Activated CD4-positive, alpha-beta T cell treated with anti-CD3 and anti-CD28 coated beads, Interleukin-2, amount 50 U/mL, for 48 hours (primary cell): ENCODE measurements at places on chromosomes 12 and 14.

GRCh38 chr14:39868251-39868650 is 436.0 kb upstream of the FBXO33 start:
- no peak for DNase-seq

- no peak for DNase-seq
These were observed 5.7 kb upstream of the DTX1 start for GRCh38 chr12:113050795-113051194.

DNA sequence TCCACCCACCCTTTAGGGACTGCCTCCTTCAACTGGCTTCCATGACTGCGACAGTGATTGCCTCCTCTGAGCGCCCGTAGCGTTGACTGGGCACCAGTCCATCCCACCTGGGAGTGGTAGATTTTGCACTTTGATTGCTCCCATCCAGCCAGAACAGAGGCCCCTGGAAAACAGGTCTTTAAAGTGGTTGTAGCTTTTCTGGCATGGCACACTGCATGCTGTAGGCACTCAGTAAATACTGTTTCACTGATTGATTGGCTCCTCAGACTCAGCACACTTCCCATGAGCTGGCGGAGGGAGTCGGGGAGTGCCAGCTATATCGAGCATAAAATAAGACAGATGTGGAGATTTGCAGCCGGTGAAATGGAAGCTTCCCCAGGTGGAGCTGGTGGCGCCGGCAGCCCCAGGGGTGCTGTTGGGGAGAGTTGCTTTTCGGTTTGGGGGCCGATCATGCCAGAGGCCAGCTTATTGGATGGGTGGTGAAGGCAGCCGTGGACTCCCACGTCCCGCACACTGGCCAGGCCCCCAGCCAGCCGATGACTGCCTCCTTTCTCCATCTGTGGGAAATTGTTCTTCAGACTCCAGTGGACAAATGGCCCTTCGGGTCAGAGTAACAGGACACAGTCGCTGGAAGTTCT is 200.2 kb downstream of the TSPAN9 start:
- no peak for DNase-seq

- no peak for DNase-seq
These were observed 222.1 kb upstream of the HMGA2 start for GRCh38 chr12:65602253-65602609.

DNA sequence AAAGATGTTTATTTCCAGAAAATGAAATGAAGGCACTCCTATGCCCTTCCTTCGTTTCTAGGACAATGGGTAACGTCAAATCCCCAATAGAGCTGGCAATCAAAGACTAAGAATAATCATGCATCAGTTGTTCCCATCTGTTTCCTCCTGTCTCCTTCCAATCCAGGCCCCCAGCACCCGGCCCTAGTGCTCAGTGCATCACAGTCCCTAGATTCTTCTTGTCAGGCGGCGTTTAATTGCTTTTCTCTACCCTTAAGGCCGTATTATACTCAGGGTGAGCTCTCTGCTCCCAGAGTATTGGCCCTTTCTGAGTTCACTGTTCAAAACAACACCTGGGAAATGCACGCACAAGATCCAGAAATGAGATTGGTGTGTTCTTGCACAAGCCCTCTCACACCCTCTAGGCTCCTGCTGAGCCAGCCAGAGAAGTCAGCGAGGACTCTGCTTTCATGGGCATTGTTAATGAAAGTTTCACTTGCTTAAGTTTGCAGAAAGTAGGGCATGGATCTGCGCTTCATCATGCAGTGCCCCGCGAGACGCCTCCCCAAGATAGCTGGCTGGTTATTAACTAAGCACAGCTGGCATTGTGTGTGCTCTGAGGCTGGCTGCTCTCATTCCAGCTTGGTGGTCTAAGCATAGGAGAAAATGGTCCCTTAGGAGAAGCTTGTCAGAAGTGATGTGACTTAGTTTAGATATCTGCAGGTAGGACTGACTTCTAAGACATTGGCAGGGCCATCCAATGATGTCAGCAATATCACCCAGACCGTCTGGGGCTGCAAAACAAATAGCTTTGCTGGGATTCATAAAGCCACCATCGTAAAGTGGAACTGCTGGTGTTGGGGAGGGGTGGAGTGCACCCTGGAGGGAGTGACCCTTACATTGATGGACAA is 28.7 kb downstream of the CRACR2A start:
- DNase-seq, result no peak

GRCh38 chr14:70789961-70790360 is 19.4 kb downstream of the MAP3K9 start:
- no peak for DNase-seq

GRCh38 chr12:468671-469389 is 9.1 kb downstream of the B4GALNT3 start:
- no peak for DNase-seq

DNA sequence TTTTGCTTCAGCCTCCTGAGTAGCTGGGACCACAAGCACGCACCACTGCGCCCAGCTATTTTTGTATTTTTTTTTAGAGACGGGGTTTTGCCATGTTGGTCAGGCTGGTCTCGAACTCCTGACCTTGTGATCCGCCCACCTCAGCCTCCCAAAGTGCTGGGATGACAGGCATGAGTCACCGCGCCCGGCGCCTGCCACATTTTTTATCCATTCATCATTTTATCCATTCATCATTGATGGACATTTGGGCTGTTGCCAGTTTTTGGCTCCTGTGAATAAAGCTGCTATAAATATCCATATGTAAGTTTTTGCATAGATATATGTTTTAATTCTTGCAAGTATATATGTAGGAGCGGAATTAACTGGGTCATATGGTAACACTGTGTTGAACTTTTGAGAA is 79.5 kb downstream of the DAAM1 start:
- DNase-seq, result no peak

GRCh38 chr12:13099844-13100604 is 3.4 kb downstream of the GSG1 start:
- DNase-seq, result no peak

DNA sequence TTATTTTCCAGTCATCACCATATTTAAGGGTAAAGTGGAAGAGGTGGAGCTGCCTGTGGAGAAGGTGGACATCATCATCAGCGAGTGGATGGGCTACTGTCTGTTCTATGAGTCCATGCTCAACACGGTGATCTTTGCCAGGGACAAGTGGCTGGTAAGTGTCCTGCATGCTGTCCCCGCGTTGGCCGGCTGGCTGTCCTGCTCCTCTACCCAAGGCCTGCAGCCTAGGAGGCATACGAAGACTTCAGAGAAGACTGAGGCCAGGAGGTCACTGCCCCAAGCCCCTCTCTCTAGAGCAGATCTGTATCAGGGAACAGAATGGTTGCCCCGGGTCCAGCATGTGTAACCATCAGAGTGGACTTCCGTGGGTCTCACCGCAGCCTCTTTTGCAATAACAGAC is 77.7 kb downstream of the PRMT8 start:
- no peak for DNase-seq

DNA sequence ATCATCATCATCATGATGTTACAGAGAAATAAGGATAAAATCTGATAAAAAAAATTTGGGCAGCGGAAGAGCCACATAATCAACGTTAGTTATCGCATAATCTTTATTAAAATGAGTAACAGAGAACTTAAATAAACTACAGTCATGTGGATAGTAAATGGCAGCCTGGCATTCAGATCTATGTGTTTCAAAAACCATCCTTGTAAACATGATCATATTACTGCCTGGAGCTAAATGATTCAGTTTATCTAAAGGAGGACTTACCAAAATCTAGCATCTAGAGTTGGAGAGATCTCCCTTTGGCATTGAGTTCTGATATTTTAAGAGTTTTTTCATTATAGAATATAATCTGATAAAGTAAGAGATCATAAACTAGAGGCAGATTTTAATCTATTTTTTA is 200.1 kb upstream of the MGAT4C start:
- no peak for DNase-seq

DNA sequence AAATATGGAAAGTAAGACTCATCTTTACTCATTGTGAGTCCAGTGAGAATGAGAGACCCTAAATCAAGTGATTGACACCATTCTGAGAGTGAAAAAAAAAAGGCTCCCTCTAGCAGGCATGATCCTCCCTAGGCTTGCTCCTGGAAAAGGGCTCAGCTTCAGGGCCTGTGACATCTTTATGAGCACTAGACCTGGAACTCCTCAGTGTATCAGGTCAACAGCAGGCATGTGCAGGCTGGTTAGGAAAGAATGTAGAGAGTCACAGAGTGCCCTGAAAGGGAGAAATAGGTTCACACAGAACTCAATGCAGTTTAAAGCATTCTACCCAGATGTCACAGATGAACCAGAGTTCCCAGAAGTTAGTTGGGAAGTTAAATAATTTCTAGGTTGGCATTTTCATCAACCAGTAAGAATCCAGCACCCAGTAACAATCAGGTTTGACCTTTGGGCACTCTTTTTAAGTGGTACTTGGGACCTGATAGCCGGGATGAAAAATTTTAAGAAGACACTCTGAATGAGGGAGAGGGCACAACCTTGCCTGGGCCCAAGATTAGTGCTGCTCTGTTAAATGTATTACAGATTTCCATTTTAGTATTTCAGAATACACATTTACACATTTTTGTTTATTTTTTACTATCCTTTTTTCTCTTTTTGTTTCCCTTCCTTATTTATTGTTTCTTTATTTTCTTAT is 828.8 kb downstream of the C12orf50 start:
- DNase-seq, result no peak
